ENCODE measurements at places on chromosomes 13 and 19.
A peak's percentile ranks its signal among the peaks of the same experiment; 100 is the strongest.

GRCh38 chr13:80962173-80962572, 621.2 kb upstream of the SPRY2 start:
- no peak for DNase-seq

- no peak for DNase-seq
Measured at GRCh38 chr13:87198371-87198770, 472.8 kb upstream of the SLITRK5 start.

DNA sequence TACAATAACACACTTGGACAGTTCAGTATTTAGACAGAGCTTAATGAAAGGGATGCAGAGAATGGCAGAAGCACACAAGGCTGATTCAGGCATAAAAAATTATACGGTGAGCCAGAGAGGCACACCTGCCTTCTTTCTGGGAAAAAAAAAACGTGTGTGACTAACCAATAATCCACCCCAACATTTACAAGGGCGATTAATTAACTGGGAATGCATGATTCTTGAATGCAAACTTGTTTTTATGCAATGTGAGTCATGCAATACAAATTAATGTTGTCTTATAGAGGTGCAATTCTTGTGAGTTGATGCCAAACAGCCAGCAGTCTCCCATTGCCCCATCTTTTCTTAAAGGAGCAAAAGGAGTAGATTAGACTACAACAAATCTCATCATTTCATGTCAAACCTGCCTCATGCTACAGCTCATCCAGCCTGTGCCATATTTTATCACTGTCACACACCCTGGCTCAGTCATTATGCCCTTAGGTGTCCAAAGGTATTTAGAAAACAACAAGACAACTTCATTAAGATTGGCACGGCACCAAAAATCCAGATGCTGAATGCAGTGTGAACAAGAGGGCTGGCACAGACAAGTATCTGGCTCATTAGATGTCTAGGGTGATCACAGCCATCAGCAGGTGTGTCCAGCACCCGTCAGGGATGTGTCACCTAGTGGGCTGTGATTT, 721.1 kb downstream of the EFNB2 start:
- no peak for DNase-seq

GRCh38 chr19:1520203-1520780, 3.6 kb upstream of the PLK5 start:
- no peak for DNase-seq

DNA sequence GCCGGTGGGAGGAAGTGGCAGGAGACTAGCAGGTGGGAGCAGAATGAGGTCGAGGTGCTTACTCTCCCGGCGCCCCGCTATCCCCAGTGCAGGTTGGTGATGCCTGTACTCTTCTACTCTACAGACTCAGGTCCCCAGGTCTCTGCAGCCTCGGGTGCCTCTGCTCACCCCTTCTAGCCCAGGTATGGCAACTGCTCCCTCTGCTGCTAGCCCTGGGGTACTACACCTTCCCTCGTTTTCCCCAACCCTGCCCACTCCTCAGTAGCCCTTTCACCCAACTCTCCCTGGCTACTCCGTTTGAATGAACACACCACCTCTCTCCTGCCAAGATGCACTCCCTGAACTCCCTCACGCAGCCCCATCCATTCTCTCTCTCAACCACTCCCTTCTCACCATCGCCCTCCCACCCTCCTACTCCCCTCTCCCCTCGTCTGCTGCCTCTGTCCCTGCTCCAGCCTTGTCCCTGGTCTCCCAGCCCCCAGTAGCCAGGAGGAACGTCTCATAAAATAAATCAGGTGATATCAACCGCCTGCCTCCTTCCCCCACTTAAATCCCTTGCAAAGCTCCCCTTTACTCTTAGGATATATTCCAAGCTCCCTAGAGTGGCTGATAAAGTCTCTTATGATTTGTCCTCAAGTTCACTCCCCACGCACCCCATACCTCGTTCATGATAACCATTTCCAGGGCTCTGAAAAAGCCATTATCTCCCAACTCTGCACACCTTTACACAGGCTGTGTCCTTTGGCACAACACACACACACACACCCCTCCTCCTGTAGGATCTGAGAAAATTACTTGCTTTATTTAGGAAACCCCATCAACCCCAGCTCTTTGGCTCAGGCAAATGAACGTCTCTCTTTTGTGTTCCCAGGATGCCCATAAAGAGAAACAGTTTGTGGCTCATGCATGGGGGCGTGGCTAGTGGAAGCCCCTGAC, 8.2 kb upstream of the MEIS3 start:
- DNase-seq: peak; percentile 81

- no peak for DNase-seq
Measured at GRCh38 chr19:16113727-16114126, 2.0 kb downstream of the RAB8A start.

- DNase-seq: no peak
Measured at GRCh38 chr19:2345794-2346663, 14.0 kb upstream of the TMPRSS9 start.

- DNase-seq: peak; percentile 47
Measured at GRCh38 chr19:41868120-41868988, 8.3 kb downstream of the RPS19 start.

GRCh38 chr19:45376045-45376724, 5.8 kb upstream of the ERCC2 start:
- no peak for DNase-seq

Measured in activated T-cell treated with anti-CD3 and anti-CD28 coated beads, Interleukin-2, amount 50 U/mL, for 48 hours (primary cell).